ENCODE measurements at places on chromosomes 12 and 14.

DNA sequence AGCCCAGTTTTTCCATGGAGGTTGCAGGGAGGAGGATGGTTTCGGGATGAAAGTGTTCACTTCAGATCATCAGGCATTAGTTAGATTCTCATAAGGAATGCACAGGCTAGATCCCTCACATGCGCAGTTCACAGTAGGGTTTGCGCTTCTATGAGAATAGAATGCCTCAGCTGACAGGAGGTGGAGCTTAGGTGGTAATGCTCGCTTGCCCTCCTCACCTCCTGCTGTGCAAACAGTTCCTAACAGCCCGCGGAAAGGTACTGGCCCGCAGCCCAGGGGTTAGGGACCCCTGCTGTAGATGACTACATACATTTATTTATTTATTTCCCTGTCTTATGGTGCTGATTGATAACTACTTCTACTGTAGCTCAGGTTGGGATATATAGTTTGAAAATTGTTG, 93.2 kb downstream of the FBXO33 start:
- no peak for DNase-seq

DNA sequence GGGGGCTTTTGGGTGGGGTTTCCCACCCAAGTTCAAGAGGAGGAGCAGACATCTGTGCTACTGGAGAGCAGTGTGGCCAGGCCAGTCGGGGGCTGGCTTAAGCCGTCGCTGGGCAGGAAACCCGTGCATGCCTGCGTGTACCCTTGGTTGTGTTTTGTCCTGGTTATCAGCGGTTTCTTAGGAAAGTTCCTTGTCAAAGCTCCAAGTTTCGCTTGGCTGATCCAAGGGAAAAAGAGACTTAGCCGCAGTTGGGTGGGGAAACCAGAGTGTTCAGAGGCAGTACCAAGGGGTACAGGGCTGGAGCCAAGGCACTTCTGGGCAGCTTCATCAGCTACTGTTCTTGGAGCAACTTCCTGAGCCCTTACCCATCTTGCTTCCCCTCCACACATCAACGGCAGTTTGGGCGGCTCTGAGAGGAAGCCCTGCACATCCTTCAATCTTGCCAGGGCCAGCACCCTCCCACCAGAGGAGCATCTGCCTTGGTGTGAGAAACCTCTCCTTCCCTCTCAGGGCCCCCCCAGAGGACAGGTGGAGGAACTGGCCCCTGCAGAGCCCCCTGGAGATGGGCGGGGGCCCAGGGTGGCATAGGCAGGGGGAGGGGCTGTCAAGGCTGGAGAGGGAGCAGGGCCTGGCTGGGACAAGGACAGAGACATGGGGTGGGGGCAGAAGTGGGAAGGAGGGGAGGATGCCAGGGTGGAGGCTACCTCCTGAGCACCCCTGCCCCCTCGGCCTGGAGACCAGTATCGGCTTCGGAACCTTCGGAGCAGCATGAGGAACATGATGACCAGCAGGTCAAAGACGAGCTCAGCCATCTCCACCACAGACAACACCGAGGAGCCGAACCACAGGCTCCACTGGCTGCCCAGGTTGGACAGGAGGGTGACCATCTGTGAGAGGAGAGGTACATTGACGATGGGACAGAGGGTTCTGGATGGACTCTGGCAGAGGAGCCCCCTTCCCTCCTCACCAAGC, 5.8 kb upstream of the TNFRSF1A start:
- no peak for DNase-seq

GRCh38 chr14:82047777-82048470, 514.3 kb upstream of the SEL1L start:
- DNase-seq, result no peak

- DNase-seq, result no peak
These were observed 2.6 kb downstream of the VEZT start for GRCh38 chr12:95220190-95220589.
